ENCODE measurements at places on chromosomes 1 and 21. TPM values are rescaled to one million over a fixed set of nuclear protein-coding genes. Genes with fewer than 3 reads are reported as not detected.

B3GALNT2 gene
- 4.4 TPM for total RNA-seq

GRCh38 chr1:59972216-59972927 lies 45.8 kb upstream of the CYP2J2 start:
- no peak for DNase-seq

ANGPTL3 gene
- not detected for total RNA-seq

GRCh38 chr1:31368611-31369107 lies 4.2 kb downstream of the FABP3 start:
- DNase-seq = peak; percentile 24

IQGAP3 gene
- 13.2 TPM for total RNA-seq

GRCh38 chr1:89635825-89636815 lies 3.2 kb downstream of the LRRC8C start:
- no peak for DNase-seq

DNA sequence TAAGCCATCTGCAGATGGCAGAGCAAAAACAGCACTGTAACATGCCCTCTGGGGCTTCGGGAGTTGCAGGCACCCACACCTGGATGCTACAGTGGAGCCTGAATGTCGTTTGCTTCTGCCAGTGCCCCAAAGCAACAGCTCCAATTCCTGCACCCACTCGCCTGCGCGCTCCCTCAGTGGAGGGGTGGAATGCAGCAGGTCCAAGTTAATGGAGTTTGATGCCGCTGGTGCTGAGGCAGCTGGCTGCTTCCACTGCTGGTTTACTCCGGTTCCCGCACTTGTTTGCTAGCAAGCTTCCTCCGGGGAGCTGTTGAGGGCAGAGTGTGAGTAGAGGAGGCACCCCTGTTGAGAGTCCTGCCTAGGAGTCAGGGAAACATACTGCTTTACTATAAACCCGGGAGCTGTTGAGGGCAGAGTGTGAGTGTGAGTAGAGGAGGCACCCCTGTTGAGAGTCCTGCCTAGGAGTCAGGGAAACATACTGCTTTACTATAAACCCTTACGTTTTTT lies 584.0 kb upstream of the TMPRSS15 start:
- DNase-seq = no peak

DNA sequence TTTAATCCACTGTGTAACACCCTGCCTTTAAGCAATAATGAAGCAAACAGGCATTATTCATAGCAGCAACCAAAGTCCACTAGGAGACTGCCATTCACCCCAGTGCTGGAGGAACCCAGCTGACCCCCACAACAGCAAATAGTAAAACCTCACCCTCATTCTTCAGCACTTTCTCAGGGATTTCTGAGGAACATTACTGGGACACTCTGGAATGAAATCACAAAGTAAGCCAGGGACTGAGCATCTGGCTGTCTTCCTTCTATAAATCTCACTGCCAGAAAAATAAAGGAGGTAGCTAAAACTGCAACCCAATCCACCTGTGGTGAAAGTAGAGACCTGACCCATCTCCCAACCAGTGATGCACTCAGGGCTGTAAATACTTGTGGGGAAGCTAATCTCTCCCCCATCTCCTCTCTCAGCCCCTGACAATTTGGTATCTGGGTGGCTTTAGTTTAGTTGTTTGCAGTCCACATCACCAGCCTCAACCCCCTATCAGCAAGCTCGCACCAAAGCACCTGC lies 47.1 kb downstream of the COL6A1 start:
- DNase-seq = peak; percentile 77

S100A7 gene
- 3.5 TPM for total RNA-seq

- DNase-seq = no peak
Measured at GRCh38 chr1:1221887-1222574, 8.1 kb upstream of the TNFRSF4 start.

GRCh38 chr1:147717051-147717705 lies 43.2 kb downstream of the GJA5 start:
- no peak for DNase-seq

- DNase-seq = no peak
Measured at GRCh38 chr1:205008896-205009295, 34.1 kb upstream of the CNTN2 start.

PGLYRP4 gene
- total RNA-seq = not detected

DNA sequence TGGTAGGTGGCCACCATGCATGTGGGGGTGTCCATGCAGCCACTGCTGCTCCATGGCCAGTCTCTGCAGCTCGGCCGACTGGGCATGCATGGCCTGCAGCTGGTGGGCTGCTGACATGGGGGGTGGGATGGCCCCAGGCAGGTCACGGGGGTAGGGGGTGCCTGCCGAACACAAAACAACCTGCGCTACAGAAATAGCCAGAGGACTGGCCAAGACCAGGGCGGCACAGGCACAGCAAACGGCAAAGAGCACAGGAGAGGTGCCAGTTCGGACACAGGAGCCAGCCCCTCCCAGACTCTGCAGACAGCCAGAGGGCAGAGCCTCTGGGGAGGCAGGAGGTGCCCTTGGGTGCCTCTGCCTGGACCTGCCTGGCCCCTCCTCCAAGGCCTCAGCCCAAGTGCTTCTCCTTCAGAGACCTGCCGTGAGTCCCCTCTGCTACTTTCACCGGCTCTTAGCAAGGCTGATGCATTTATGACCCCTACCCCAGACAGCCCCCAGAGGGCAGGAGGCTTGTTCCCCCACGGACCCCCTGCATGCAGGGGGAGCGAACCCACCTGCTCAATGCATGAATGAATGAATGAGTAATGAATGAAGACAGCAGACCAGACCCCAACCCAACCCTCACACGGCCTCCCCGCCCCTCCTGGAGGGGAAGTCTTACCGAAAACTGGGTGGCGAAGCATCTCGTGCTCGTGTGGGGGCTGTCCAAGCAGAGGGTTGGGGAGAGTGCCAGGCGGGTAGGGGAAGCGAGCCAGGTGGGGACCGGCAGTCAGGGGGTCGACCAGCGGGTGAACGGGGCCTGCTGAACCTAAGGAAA lies 37.7 kb downstream of the SLC45A1 start:
- no peak for DNase-seq

- no peak for DNase-seq
Measured at GRCh38 chr1:171245458-171246064, 2.7 kb upstream of the FMO1 start.

DNA sequence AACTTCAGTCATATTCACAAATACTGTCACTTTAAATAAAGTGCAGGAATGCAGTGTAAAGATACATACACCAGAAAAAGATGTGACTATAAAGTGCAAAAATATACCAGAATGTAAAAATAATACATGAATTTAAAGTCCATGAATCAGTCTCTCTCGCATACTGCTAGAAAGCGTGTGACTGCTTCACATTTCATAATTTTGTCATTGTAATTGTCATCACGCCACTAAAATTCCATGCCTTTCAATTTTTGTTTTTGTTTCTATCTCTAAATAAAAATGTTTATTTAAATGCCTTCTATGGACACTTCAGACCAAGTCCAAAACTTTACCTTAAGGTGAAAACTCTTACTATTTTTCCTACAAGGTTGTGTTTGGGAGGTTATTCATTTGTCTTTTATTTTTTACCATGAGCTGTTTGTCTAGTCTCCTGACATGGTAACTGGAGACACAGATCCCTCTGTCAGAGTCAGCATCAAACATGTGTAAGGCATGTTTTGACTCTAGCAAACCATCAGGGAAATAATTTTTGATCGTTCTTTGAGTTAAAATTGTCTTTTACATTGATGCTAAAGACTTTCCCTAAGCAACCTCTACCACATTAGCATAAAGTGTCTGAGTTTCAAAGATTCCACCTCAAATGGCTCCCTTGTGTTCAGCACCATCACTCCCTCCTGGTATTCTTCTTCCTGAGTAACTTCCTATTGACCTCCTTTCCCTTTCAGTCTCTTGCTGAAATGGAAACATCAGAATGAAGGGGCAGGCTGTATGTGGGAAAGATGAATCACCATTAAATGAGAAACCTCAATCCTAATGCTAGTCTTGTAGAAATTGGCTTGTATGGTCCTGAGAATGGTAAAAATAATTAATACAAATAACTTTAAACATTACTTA lies 14.0 kb upstream of the AIM2 start:
- DNase-seq = no peak

GRCh38 chr1:6424000-6424565 lies 493 bp upstream of the ESPN start:
- DNase-seq = no peak

- no peak for DNase-seq
Measured at GRCh38 chr1:81424061-81424460, 376.7 kb upstream of the ADGRL2 start.

GRCh38 chr1:229024528-229025130 lies 246.3 kb upstream of the RAB4A start:
- peak; percentile 45 for DNase-seq

DNA sequence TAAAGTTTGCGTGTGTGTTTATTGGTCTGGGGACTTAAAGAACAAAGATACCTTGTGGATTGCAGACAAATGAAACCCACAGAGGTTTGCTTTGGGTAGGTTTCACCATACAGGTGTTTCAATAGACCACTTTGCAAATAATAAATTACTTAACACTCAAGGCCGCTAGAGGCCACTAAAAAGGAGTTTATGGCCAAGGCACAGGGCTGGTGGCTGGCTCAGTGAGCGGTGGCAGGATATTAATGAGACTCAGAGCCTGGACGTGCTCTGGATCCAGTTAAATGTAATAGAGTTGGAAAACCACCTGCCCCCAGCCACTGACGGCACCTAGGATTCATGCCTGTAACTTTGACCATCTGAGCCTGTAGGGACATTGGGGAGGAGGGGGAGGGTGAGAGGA lies 44.5 kb downstream of the LRRC38 start:
- DNase-seq = no peak

CLCA4 gene
- not detected for total RNA-seq

DNA sequence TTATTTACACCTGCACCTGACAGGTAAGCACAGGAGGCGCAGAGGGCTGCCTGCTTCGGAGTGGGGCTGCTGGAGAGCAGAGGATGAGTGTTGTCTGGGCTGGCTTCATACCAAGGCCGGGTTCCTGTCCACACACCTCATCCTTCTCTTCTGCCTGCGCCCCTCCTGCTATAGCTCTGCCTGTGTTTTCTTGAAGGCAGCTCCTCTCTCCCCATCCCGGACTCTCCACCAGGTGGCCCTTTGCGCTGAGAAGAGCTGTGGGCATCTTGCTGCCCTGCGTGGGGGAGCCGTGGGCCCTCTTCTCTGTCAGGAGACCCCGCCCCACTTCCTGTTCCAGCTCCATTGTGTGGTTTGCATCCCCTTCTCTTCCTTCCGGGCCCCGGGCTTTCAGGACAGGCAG lies 35.0 kb downstream of the ARHGEF10L start:
- no peak for DNase-seq

GRCh38 chr1:101071470-101071891 lies 45.9 kb upstream of the DPH5 start:
- DNase-seq = no peak

C1orf53 gene
- total RNA-seq = not detected

CFHR3 gene
- 0.61 TPM for total RNA-seq

GRCh38 chr1:114341299-114341698 lies 169.7 kb downstream of the TRIM33 start:
- no peak for DNase-seq

GRCh38 chr1:31648641-31649357 lies 4.1 kb upstream of the PEF1 start:
- DNase-seq = no peak

- no peak for DNase-seq
Measured at GRCh38 chr1:168303716-168304540, 23.3 kb downstream of the TBX19 start.

ZNF281 gene
- 24.7 TPM for total RNA-seq

ZMYM4 gene
- 84.9 TPM for total RNA-seq

DNA sequence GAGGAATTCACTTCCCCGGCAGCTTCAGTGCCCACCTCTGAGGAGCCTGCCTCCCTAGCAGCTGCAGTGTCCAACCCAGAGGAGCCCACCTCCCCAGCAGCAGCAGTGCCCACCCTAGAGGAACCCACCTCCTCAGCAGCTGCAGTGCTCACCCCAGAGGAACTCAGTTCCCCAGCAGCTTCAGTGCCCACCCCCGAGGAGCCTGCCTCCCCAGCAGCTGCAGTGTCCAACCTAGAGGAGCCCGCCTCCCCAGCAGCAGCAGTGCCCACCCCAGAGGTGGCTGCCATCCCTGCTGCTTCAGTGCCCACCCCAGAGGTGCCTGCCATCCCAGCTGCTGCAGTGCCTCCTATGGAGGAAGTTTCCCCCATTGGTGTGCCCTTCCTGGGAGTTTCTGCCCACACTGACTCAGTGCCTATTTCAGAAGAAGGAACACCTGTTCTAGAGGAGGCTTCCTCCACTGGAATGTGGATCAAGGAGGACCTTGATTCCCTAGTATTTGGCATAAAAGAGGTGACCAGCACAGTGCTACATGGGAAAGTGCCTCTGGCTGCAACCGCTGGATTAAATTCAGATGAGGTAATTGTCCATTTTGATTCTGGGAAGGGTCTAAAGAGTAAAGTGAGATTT lies 77.4 kb upstream of the BMP8A start:
- no peak for DNase-seq

GRCh38 chr1:112304612-112305011 lies 91.4 kb upstream of the CTTNBP2NL start:
- no peak for DNase-seq

DNA sequence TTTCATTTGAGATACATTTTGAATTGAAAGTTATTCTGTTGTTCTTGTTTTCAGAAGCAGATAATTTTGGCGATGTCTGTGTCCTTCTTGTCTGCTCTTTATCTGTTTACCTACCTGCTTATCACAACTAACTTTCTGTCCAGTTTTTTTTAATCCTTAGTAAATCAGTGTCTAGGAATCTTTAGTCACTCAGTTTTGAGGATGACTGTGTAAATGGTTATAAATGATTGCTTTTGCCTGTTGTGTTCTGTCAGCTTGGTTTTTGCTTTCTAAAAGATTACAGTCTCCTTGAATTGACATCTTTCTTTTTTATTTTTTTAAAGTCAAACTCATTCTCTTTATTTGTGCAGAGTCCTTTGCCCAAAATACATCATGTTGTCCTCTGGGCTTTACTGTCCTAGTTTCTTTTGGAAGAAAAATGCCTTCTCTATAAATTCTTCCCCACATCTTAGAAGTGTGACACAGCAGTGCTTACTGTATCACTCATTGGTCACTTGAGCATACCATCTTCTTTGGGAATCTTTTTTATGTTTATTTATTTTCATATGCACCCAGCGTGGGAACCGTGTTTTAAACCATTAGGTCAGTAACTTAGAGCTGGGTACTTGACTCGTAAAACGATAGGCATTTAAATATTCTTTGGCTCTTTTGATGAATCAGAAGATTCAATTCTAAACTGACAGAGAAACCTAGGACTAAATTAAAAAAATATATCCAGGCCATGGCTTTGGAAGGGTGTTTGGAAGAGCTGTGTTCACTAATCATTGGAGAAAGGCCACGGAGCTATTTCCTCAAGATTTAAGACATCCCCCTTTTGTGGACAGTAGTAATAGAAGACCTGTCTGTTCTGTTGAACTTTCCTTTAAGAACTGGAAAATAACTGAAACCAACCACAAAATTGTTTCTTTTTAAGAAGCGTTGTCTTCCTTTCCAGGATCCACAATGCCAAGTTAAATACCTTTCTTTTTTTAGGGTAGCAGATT lies 20.9 kb downstream of the LAMC1 start:
- DNase-seq = no peak

GSTM5 gene
- 21.8 TPM for total RNA-seq

ELAPOR1 gene
- total RNA-seq = 1.1 TPM

- no peak for DNase-seq
Measured at GRCh38 chr1:43932786-43933385, 715 bp upstream of the ARTN start.

- DNase-seq = no peak
Measured at GRCh38 chr1:242055749-242056320, 56.9 kb upstream of the MAP1LC3C start.
